Suppressor macrophage treated with lipopolysaccharide for 4 hours (primary cell): ENCODE measurements at places on chromosomes 1 and 21.
A peak's percentile ranks its signal among the peaks of the same experiment; 100 is the strongest.

- peak; percentile 70 for DNase-seq
Measured at GRCh38 chr1:155219592-155220031, 11.1 kb downstream of the MTX1 start.

DNA sequence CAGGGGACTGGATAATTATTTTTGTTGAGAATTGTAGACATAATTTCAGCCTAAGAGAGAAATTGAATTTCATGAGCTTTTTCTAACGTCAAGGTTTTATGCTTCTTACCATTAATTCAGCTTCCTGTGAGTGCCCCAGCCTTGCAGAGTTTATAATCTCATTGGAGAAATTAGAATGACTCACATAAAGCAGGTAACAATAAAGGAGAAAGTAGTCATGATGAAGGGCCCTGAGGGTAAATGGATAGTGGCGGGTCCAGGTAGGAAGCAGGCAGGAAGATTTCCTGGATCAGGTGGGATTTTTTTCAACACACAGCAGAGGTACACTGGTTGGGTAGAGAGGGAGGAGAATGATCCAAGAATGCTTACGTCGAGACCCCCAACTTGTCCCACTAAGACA, 311.4 kb downstream of the BARHL2 start:
- no peak for DNase-seq

DNA sequence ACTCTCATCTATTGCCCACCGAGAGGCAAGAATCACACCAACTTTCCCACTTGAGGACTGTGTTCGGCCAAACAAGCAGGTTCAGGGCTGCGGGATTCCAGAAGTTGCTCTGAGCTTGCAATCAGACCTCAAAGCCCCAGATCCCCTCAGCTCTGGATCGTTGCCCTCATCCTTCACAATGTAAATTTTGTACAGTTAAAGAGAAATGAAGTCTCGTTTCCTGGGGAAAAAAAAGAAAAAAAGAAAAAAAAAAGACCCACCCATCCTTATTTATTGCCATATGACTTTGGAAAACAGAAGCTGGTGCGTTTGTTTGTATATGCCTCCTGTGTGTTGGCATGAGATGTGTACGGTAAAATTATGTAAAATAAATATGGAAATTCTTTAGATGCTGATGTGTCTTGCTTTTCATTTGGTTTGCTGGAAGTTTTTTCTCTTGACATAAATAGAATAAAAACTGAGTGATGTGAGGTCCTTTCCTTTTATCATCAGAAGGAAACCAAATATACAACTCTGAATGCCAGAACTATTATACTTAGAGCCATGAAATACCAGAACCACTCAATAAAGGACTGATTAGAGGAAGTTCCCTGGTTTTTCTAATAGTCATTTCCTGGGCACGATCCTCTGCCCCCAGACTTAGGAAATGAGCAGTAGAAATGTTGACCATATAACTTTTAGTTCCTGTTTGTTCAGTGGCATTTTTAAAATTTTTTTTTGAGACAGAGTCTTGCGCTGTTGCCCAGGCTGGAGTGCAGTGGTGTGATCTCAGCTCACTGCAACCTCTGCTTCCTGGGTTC, 48.7 kb downstream of the LHX4 start:
- DNase-seq = peak; percentile 91

GRCh38 chr21:46546799-46547198, 58.1 kb downstream of the S100B start:
- no peak for DNase-seq

DNA sequence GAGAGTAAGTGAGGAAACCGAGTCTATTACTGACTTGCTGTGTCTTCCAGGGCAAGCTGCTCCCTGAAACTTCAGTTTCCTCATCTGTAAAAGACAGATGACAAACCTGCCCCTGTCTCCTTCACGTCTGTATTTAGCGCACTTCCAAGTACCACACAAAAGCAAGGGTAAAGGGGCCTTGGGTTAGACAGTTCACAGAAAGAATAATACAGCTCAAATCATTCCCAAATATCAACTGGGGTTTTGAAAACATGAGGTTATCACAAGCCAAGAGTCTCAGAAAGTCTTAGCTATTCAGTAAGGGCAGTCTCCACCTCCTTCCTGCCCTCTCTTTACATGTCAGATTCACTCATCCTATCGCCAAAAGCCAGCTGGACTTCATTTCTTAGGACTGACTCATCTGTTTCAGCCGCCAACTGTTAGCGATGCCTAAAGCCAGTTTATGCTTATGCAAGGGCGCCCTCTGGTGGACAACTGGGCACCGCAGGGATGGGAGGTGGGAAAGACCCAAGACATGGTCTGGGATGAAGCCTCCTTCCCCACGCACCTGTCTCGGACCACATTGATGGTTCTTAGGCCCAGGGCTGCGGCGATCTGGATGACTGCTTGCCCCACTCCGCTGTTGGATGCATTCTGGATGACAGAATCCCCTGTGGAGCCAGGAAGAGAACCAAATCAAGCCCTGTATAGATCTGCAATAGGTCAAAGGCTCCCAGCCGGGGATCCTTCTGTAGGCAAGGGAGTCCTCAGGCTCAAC, 21.1 kb upstream of the SRSF4 start:
- DNase-seq = peak; percentile 98

- no peak for DNase-seq
Measured at GRCh38 chr1:232557502-232558191, 72.3 kb downstream of the SIPA1L2 start.

- DNase-seq = no peak
Measured at GRCh38 chr1:216739793-216740192, 16.6 kb upstream of the ESRRG start.

DNA sequence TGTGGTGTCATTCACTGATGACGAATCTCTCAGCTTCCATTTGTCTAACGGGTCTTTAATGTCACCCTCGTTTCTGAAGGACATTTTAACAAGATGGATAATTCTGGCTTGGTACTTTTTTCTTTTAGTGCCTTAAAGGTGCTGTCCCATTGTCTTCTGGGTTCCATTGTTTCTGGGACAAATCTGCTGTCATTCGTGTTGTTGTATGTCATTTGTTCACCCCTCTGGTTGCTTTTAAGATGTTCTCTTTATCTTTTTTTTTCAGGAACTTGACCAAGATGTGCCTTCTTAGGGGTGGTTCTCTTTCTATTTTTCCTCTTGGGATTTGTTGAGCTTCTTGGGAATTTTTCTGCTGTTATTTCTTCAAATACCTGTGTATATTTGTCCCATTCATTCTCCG, 14.0 kb upstream of the MMEL1 start:
- DNase-seq = no peak

- DNase-seq = no peak
Measured at GRCh38 chr1:63864224-63864641, 90.4 kb downstream of the ROR1 start.

DNA sequence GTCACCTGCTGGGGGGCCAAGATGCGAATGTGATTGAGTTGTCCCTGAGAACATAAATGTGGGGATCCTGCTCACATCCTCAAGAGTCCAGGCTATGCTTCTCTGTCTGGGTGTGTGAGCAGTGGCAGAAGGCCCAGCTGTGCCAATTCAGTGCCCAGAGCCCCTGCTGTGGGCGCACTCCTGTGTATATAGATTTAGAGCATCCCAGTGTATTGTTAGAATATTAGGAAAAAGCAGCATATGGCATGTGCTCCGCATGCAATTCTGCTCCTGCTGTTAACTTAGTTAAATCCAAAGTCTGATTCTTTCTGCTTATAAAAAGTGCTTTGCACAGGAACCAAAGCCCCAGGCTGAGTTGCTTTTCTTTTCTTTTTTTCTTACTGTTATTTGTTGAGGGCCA, 37.8 kb downstream of the FAM78B start:
- DNase-seq = no peak

DNA sequence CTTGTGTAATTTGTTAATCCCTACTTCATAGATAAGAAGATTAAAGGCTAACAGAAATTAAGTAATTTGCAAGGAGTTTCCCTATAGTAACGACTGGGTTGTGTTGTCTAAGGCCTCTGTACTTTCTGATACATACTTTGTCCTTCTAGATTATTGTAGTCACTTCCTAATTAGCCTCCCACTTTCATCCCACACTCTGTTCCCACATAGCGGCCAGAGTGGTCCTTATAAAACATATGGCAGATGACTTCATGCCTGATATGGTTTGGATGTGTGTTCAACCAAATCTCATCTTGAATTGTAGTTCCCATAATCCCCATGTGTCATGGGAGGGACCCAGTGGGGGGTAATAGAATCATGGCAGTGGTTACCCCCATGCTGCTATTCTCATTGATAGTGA, 120.5 kb upstream of the DAB1 start:
- no peak for DNase-seq

GRCh38 chr1:76075877-76076276, 1.3 kb downstream of the ST6GALNAC3 start:
- peak; percentile 91 for DNase-seq

GRCh38 chr1:32806290-32806689, 10.9 kb downstream of the YARS1 start:
- no peak for DNase-seq

DNA sequence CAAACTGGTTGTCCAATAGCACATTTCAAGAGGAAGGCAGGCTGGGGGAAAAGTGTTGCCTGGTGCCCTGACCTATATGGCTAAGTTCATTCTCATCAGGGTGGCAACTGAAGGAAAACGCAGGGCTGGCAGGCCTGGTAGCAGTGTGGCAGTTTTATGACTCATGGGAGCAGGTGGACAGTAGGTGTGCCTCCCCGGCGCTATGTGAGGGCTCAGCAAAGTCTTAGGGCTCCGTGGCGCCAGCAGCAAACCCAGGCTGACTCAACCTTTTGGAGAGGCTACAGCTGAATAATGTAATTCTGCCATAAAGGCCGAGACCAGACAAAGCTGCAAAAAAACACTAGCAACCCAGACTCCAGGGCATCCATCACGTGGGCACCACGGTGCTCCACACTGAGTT, 23.6 kb downstream of the GADD45A start:
- DNase-seq = no peak

GRCh38 chr1:178540646-178541045, 27.7 kb downstream of the TEX35 start:
- peak; percentile 25 for DNase-seq

DNA sequence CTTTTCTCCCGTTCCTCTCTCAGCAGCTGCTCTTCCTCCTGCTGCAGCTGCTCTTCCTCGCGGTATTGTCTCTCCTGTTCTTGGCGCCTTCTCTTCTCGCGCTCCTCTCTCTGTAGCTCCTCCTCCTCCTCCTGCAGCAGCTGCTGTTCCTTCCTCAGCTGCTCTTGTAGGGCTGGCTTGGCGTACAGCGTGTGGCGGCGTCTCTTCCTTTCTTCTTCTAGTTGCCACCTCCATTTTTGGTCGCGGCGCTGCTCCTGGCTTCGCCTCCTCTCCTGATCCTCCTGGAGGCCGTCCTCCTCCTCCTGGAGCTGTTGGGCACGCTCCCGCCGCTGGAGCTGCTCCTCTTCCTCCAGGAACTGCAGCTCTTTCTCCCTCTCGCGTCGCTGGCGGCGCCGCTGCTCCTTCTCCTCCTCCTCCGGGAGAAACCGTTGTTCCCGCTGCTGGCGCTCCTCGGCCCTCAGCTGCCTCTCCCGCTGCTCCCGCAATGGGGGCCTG, 4.8 kb downstream of the TCHH start:
- DNase-seq = peak; percentile 16

- no peak for DNase-seq
Measured at GRCh38 chr21:42421018-42421793, 17.5 kb downstream of the UBASH3A start.

- no peak for DNase-seq
Measured at GRCh38 chr1:245779797-245780755, 625.3 kb downstream of the KIF26B start.

DNA sequence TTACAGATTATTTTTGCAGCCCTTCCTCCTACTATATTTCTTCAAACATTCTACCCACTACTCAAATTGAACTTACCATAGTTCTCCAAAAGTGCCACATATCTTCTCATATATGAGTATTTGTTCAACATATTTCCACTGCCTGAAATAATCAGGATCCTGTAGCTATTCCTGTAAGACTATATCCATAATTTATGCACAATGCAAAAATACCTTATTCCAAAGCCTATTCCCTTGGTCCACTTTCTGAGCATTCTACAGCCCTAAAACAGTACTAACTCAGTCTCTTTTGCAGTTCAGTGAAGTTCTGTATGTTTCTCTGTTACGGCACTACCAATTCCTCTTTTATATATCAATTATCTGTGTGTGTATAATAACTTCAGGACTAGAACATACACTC, 1283.7 kb upstream of the ADGRL2 start:
- no peak for DNase-seq

GRCh38 chr21:43933199-43933598, 68.2 kb downstream of the AGPAT3 start:
- no peak for DNase-seq

DNA sequence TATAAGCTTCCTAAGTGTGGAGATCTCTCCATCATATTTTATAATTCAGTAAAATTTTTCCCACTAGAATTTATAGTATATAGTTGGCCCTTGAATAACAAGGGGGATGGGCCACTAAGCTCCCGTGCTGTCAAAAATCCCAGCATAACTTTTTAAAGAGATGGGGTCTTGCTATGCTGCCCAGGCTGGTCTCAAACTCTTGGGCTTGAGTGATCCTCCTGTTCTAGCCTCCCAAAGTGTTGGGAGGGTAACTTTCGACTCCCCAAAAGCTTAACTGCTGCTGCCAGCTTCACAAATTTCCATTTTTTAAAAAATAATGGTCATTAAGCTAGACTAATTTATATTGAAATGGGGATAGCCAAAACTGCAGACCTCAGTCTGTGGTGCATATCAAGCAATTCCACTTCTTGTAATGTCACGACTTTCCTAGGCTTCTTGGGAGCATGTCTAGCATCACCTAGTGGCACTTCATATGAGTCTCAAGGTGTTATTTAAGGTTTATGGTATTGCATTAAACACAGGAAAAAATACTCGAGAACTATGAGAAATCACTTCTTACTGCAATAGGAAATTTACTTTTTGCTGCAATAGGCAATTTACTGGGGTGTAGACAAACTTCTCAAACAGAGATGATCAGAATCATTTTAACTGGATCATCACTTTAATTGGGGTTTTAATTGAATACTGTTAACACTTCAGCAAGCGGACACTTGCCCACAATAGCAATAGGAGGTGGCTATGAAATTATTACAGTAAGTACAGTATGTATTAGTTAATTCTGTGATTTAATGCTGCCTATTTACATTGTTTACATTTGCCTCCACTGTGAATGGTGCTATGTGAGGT, 19.3 kb upstream of the ACTA1 start:
- DNase-seq = no peak

DNA sequence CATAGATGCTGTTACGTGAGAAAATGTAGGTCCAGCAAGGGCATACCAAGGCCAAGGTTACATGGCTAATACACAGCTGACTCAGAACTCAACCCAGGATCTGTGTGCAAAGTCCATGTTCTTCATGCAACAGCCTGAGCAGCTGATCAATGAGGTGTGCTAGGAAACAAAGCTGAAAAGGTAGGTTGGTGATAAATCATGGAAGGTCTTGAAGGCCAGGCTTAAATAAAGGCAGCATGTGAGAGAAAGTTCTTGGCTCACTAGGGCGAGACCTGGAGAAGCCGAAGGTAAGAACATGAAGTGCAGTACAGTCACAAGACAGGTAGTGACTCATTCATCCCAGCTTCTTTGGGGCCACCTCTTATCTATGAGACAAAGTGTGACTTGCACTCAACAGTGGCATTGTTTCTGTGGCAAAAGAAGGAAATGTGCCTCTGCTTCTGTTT, 33.4 kb downstream of the TLR5 start:
- no peak for DNase-seq
